ENCODE measurements at places on chromosomes 5 and 9.

GRCh38 chr5:143495821-143496275 lies 92.4 kb upstream of the NR3C1 start:
- DNase-seq: no peak

DNA sequence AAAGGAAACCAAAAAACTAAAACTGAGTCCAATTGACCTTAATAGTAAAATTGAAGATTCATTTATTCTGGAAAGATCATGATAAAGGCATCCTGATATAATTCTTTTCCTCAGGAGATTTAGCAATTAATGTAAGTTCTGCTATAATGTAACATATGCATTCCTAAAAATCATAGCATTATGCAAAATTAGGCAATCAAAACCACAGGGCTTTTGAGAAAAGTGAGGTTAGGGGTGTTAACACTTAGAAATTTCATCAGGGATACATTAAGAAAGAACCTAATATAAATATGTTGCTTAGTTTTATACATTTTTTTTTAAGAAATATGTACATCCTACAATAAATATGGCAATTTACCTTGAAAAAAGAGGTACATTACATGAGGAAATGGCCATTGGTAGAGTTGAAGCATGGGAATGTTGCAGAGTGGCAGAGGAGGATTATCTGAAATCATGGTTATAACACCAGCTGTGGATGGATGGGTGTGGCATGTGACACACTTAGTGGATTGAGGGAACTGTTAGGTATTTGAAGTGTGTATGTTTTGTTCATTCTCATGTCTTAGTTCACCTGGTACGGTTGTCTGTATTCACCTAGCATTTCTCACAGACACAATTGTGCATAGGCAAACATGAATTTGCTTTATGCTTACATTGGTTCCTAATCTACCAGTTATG lies 51.1 kb downstream of the CCNH start:
- no peak for DNase-seq

- DNase-seq: no peak
Observed at GRCh38 chr5:82265047-82265446, 13.1 kb downstream of the RPS23 start.

DNA sequence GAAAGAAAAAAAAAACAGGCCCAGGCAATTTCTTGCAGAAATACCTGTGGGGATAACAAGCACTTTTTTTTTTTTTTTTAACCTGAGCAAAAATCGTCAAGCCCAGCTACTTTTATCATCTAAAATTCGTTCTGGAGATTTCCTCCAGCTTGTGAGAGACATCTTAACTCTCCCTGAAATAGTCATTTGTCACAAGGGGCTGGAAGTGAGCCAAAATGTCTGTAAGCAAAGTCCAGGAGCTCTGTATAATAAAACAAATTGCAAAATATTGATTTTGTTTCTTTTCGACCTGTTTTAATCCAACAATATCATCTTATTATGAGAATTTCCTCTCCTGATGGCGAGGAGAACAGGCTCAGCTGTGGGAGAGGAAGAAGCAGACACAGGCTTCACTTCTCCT lies 168.4 kb downstream of the TTLL11 start:
- DNase-seq: no peak

GRCh38 chr9:131880833-131881583 lies 141.1 kb upstream of the RAPGEF1 start:
- DNase-seq: no peak
